ENCODE measurements at places on chromosomes 2 and 18. TPM values are rescaled to one million over a fixed set of nuclear protein-coding genes. Genes with fewer than 3 reads are reported as not detected.
A peak's percentile ranks its signal among the peaks of the same experiment; 100 is the strongest.

- no peak for DNase-seq
Observed at GRCh38 chr2:159788253-159788652, 9.8 kb downstream of the CD302 start.

DNA sequence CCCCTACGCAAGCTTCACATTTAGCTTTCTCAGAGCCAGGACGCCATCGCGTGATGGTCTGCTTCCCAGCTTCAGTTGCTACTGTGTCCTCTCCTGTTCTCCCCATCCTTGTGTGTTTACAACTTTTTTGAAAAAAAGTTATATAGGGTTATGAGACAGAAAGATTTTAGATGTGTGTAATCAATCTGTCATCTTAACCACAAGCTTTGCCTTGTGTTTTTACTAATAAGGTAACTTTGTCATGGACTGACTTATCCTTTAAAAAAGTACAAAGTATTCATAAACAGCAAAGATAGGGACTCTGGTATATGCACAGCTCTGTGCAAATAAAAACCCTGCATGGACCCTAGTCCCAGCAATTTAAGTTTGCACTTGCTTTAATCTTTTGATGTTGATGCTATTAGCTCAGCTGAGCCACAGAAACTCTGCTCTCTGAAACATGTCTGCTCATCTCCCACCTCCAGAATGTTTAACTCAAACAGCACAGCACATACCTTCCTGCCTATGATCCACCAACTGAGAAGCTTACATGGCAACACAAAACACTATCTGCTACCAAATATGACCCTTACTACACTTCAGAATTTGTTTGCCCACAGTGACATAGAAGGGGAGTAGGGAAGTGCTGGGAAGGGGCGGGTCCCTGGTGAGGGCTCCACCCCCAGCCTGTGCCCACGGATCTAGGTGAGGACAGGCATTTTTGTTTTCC is 42.7 kb downstream of the SAP130 start:
- no peak for DNase-seq

- DNase-seq = no peak
Observed at GRCh38 chr2:128425731-128426620, 107.3 kb upstream of the HS6ST1 start.

Gene GKN2
- polyA plus RNA-seq = not detected

Gene USP37
- 1.4 TPM for polyA plus RNA-seq

Gene IL1R2
- 0.49 TPM for polyA plus RNA-seq

DNA sequence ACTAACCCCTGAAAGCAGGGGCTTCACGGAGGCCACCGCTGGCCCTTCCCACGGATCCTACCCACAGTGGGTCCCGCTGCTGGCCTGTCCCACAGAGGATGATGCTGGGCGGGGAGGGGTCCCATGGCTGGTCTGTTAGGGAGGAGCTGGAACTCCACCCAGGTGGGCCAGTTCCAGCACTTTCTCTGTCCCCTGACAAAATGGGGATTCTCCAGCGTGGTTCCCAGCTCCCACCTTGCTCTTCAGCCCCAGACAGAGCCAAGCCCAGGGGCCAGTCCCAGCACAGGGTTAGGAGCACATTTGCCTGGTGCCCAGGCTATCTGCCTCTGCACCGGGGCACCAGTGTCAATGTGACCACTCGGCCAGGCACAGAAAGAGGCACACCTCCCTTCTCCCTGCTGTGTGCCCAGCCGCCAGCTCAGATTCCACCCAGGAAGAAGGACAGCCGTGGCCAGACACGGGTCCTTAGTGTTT is 50.0 kb downstream of the ANKMY1 start:
- peak; percentile 10 for DNase-seq

Gene EFHD1
- 0.05 TPM for polyA plus RNA-seq

GRCh38 chr18:362311-363290 is 94.8 kb upstream of the THOC1 start:
- no peak for DNase-seq

DNA sequence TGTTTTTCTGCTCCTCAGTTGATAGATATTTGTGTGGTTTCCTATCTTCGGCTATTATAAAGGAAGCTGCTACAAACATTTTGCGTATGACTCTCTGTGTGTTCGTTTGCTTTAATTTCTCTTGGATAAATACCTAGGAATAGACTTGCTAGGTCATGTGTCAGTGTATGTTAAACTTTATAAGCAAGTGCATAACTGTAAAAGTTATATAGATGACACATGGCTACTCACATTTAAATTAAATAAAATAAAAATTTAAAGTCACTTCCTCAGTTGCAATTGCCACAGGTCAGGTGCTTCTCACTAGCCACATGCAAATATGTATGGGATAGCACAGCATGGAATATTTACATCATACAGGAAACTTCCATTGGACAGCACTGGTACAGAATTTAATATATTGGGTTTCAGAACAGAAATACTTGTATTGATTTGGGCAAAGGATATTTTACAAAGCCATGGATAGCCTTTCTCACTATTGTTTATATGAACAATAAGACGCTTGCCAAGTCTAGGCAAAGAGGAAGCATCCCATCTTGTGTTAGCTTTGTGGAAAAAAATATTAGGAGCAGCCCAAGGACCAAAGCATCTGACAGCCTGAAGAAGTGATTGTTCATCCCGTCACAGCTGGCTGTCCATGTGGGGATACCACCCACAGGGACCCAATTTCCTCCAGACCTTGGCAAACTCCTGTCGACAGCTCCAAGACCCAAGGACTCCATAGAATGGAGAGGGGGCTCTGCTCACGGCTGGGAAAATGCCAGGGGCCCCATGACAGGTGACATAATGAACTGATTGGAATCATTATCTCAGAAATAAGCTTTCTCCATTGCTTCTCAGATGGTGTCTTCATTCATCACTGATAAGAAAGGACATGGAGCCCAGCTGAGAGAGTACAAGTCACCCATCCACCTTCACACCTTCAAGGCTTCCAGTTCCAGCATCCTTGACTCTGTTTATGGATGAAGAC is 196.7 kb downstream of the SH3BP4 start:
- DNase-seq = no peak

GRCh38 chr2:233822101-233822771 is 32.1 kb downstream of the HJURP start:
- no peak for DNase-seq

- no peak for DNase-seq
Observed at GRCh38 chr2:160429248-160430000, 64.2 kb downstream of the RBMS1 start.

GRCh38 chr2:197010200-197011020 is 83.9 kb upstream of the PGAP1 start:
- DNase-seq = no peak

Gene PLGLB1
- 0.89 TPM for polyA plus RNA-seq

DNA sequence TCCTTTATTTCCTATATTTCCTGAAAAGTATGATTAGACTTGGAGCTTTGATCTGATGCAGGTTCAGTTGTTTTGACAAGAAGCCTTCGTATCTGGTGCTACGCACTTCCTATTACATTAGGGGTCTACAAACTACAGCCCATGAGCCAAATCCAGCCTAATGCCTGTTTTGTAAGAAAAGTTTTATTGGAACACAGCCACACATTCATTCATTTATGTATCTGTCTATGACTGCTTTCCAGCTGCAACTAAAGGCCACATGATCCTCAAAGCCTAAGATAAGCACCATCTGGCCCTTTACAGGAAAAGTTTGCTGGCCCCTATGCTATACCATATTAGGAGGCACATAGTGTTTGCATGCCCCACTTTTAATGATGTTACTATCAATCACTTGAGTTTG is 26.0 kb downstream of the EIF2AK3 start:
- peak; percentile 28 for DNase-seq

GRCh38 chr18:6297875-6298274 is 116.8 kb downstream of the L3MBTL4 start:
- no peak for DNase-seq

DNA sequence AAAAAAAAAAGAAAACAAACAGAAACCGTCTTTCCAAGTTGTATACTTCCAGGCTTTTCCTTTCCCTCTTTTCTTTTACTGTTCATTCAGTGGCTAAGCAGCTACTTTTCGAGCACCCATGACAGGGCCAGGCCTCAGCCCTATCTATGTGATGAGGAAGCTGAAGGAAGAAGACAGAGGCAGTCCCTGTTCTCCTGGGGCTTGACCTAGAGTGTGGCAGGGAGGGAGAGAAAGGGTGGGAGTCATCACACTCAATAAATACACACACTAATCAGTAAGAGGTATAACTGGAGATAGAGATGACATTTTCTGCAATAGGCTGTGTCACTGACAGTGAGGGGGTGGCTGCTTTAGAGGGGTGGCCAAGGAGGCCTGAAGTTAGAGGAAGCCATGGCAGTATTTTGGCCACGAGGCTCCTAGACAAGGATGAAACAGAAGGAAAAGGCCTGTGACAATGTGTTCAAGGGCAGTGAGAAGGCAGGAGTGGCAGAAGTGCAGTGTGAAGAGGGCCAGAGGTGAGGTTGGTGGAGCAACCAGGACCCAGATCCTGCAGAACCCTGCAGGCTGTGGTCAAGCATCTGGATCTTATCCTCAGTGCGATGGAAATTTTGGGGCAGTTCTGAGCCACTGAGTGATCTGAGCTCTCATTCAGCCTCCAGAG is 131.8 kb upstream of the TTC39C start:
- no peak for DNase-seq

DNA sequence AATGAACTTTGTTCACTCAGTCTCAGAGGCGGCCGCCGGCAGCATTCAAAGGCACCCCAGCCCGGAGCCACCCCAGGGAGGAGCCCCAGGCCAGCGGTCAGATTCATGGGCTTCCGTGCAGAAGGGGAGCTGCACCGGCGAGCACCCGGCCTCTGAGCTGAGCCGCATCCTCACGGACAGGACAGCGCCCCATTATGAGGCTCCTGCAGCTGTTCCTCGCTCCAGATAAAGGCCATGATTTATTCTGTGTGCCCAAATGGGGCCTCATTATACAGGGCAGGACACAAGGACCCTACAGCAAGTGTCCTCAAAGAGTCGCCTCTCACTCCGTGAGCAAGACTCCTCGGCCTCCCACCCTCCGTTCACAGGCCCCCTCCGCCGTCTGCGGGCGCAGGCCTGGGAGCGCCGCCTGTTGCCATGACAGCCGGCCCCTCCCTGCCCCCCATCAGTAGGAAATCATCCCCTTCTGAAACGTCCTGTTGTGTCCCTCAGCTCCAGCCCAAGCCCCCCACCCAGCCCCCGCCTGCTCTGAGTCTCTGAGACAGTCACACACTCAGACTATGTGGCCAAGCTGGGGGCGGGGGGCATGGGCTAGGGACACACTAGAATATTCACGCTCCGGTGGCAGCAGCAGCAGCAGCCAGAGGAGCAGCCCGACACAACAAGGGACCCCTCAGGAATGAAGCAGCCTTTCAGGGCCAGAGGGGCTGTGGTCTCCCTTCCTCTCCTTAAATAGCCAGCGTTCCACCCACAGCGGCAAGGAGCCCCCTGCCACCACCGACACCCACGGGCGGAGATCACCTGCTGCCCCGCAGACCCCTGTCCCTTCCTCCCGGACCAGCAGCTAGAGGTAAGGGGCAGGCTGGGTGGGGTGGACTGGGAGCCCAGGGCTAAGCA is at the start of gene GPR17:
TSS of gene GPR17 (plus strand) at position 759 of the 897 bp plus-strand sequence. CDS start 4,583 bp downstream, outside the sequence.
- no peak for DNase-seq

DNA sequence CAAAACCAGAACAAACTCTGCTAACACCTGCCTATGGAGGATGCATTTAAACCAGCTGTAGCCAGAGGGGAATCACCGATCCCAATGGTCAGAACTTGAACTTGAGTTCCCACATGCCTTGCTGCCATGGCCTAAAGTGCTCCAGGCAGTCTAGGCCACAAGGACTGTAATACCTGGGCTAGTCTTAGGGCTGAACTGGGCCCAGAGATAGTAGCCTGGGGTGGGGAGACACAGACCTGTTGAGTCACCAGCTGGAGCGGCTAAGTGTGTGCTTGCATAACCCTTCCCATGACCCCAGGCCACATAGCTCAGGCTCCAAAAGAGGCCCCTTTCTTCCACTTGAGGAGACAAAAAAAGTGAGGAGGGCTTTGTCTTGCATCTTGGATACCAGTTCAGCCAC is 515.0 kb upstream of the DDX18 start:
- DNase-seq = no peak

DNA sequence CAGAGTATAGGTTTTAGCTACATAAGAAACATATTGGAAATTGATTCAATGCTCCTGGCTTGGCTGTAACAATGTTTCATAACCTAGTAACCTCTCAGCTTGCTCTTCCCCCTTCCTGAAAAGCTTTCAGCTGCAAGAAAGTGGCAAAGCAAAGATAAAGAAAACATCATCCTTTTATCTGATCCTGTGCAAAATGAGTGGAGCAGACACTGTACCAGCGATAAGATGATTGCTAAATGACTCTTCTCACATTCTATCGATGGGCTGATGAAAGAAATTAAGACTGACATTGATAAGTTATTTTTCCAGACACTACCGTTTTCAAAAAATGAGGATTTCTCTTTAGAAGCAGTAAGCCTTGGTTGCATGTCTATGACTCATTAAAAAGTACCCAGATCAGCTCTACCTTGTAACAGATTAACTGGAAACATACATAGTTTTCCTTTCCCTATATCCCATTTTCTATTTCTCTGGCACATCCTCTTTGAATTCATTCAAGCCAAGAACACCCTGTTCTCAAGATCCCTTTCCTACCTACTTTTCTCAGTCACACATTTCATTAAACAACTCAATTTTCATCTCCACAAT is 87.1 kb upstream of the LYPD1 start:
- DNase-seq = peak; percentile 16

All from SK-N-SH (cell line).